Ascending aorta (tissue), 2 donors: ENCODE measurements at places on chromosomes 4 and X.

- no peak for DNase-seq
Measured at GRCh38 chrX:68824152-68824433, 4.7 kb upstream of the EFNB1 start.

GRCh38 chr4:52358883-52359321, 300.2 kb downstream of the USP46 start:
- DNase-seq, result no peak

- DNase-seq, result no peak
Measured at GRCh38 chr4:143344774-143345173, 8.1 kb downstream of the GAB1 start.

- DNase-seq, result peak; percentile 81
Measured at GRCh38 chr4:41143311-41144039, 70.9 kb downstream of the APBB2 start.

GRCh38 chrX:131801066-131801465, 222.0 kb upstream of the STK26 start:
- no peak for DNase-seq

DNA sequence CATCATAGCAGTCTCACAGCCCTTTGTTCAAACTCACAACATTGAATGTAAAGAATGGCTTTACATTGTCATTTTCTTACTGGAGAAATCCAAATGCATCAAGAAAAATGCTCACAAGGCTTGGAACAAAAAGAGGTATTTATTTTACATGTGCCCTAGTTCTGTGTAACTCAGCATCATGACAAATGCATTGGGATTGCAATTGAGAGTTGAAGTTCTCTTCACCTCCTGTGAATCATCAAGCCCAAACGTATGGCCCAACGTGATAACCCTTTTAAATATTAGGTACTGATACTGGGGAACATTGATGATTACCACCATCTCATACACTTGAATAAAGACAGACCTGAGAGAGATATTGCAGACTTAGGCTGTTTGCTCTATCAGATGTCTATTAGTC, 61.6 kb downstream of the GASK1B start:
- no peak for DNase-seq

- no peak for DNase-seq
Measured at GRCh38 chrX:119374736-119375135, 24.4 kb upstream of the SLC25A43 start.

GRCh38 chr4:4673070-4673469, 131.2 kb upstream of the STX18 start:
- DNase-seq, result no peak

DNA sequence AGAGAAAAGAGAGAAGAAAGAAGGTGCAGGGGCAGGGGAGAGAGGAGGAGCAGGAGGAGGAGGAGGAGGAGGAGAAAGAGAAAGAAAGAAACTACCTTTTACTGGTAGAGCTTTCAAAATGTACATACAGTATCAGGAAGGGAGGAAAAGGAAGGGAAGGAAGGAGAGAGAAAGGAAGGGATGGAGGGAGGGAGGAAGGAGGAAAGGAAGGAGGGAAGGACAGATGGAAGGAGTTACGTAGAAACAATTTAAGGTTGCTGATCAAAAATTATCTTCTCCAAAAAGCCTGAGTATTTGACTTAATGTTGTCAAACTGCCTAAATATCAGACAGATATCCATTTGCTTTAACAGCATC, 13.4 kb downstream of the TBC1D9 start:
- DNase-seq, result no peak

DNA sequence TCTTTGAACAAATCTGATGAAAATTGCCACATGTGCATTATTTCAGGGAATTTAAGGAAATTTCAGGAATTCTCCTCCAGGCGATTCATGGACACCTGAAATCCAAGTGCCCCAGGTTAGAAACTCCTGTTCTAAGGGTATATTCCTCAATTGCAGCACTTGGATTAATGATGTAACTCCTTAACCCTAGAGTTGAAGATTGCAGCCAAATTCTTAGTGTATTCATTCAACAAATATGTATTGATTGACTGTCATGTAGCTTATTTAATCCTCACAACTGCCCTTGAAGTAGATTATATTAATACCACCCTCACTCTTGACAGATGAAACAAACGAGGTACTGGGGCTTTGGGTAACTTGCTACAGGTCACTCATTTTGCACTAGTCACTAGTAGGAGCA, 11.3 kb downstream of the CETN2 start:
- DNase-seq, result no peak

GRCh38 chrX:56761167-56761566, 32.1 kb downstream of the NBDY start:
- no peak for DNase-seq

GRCh38 chrX:40263014-40263560, 165.3 kb upstream of the BCOR start:
- no peak for DNase-seq

GRCh38 chr4:141229408-141230101, 8.9 kb downstream of the ZNF330 start:
- DNase-seq, result no peak

DNA sequence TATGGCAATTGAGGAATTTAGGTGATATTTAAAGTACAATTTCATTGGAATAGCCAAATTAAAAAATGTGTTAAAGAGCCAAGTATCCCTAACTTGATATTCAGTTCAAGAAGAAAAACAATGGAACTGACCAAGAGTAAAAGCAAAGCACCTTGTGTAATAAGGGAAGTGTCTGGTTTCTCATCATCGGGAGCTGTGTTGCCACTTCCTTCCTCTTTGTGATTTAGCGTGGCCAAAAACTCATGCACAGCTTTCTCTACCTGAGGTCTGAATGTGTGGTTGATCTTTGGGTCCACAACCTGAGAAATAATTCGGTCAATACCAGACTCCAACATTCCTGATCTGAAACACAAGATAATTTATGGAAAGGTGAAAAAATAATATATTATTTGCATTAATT, 12.4 kb downstream of the BOD1L1 start:
- DNase-seq, result no peak

DNA sequence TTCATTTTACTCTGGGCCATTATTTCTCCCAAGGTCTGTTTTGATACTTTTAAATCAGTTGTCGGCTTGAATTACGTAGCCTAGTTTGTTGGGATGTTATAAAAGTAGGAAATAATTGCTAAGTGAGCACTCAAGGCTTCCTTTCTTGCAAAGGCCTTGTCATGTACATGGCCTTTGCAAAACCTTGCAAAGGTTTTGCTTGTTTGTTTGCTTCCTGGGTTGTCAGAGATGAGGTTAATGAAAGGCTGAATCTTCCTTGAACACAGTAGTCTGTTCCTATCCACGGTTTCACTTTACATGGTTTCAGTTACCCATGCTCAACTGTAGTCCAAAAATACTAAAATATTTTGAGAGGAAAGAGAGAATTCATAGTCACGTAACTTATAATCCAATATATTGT, 113.5 kb downstream of the NAA11 start:
- no peak for DNase-seq

GRCh38 chrX:40086569-40087335, 11.0 kb downstream of the BCOR start:
- DNase-seq, result no peak

DNA sequence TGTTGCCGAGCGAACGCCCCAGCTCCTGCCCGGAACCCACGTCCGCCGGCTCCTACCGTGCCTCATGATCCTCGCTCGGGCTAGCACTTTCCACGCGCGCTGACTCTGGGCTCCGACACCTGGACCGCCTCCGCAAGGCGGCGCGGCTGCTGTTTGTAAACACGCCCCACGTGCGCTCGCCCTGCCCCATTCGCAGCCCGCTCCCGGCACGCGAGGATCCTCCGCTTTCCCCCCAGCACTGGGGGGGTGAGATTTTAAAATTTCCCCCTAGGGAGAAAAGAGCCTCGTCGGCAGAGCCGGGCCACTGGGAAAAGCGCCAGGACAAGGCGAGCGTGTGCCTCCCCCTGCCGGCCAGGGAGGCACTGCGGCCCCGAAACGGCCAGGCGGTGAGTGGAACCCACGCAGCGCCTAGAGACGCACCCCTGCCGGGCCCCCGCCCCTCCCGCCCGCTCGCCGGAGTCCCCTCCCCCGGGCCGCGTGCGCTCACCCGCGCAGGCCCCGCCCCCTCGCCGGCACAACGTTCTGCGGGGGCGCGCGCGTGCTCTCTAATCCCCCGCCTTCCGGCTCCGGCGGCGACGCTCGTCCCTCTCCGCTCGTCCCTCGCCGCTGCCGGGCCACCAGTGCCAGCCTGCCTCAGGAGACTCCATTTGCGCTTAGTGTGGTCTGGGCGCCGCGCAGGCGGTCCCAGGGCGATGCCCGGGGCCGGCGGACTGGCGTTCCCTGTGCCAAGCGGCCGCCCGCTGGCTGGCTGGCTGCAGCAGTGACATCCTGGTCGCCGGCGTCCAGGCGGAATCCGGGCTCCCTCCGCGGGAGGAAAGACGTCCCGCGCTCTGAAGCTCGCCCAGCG, at the start of gene TIGD2:
TIGD2 (plus strand) TSS at position 548 of the 847 bp plus-strand sequence. CDS start 1,442 bp downstream, outside the sequence.
- DNase-seq, result peak; percentile 29

- DNase-seq, result no peak
Measured at GRCh38 chrX:11870789-11871188, 112.8 kb downstream of the MSL3 start.

DNA sequence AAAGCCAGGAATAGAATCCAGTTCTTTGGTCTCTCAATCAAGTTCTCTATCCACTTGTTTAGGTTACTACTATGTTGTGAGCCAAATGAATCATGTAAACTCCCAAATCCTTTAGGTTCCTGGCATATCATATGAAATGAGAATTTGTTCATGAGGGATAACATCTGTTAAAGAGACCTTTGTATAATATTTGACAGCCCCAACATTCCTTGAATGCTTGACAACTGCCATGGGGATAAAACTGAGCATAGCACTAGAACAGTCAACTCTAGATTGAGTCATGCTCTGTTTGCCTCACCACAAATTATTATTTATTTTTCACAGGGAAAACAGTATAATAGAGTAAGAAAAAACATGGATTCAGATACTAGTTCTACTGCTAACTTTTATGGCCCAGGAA, 93.3 kb downstream of the NAA11 start:
- no peak for DNase-seq

- DNase-seq, result no peak
Measured at GRCh38 chr4:105068516-105068915, 78.2 kb upstream of the TET2 start.

GRCh38 chr4:134687646-134688628, 486.3 kb upstream of the PABPC4L start:
- no peak for DNase-seq

GRCh38 chr4:183563874-183564273, 59.0 kb downstream of the ING2 start:
- DNase-seq, result no peak

DNA sequence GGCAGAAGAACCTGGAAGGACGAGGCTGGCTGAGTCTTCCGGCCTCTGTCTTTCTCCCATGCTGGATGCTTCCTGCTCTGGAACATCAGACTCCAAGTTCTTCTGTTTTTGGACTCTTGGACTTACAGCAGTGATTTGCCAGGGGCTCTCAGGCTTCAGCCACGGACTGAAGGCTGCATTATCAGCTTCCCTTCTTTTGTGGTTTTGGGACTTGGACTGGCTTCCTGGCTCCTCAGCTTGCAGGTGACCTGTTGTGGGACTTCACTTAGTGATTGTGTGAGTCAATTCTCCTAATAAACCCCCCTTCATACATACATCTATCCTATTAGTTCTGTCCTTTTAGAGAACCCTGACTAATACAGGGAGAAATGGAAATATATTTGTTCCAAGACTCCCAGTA, 265.8 kb downstream of the PCDH18 start:
- DNase-seq, result no peak

- no peak for DNase-seq
Measured at GRCh38 chr4:77149789-77150188, 7.2 kb upstream of the CCNG2 start.

GRCh38 chrX:153509592-153509991, 7.8 kb upstream of the ATP2B3 start:
- DNase-seq, result no peak

DNA sequence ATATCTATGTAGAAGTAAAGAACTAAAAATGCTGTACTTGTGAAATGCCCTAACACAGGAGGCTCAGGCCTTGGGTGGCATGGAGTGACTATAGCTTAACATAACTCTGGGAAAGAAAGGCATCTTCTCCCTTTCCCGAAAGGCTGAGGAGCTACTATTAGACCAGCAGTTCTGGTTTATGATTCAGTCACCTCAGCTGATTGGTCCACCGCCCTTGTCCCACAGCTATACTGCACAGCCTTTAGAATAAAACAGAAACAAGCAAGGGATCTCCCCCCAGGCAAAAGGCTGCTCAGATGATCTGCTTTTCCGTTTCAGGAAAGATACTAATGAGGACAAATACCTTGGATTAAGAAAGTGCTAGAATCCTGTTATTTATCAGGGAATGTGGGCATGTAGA, 171.3 kb downstream of the SNCA start:
- DNase-seq, result no peak

GRCh38 chrX:104913348-104913747, 307.1 kb downstream of the TEX13A start:
- no peak for DNase-seq

GRCh38 chr4:53478671-53479456, 101.4 kb downstream of the FIP1L1 start:
- no peak for DNase-seq

GRCh38 chr4:4618847-4619246, 77.0 kb upstream of the STX18 start:
- no peak for DNase-seq

DNA sequence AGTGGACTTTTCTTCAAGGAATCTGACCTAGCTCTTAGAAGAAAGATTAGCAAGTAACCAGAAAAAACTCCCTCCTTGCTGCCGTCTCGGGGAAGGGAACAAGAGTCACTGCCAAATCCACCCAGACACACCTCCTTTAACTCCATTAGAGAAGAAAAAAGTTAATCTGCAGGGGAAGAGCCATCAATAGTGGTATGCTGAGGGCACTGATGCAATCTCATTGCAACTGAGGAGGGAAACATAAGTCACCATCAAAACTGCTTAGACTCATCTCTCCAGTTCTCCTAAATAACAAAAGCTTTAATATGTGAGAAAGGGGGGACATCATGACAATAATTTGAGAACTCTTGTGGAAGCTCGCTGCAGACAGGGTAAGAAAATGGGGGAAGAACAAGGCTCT, 49.3 kb upstream of the MAGED4B start:
- no peak for DNase-seq

- DNase-seq, result no peak
Measured at GRCh38 chr4:16916719-16917337, 18.4 kb upstream of the LDB2 start.

DNA sequence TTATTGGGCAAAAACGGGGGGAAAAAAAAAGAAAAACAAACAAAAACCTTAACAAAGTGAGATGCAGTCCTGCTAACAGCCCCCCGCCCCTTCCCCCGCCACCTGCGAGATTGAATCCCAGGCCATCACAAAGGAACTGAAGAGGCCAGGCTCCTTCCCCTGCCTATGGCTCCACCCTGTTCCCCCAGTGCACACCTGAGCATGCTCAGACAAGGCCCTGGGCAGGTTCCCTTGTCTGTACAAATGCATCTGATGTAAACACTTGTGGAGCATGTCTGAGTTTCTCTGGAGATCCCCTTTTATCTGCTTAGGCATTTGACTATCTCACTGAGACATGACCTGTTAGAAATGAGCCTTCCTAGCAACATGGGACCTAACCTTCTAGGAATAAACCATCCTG, 983.7 kb upstream of the PABPC4L start:
- no peak for DNase-seq
